ENCODE measurements at places on chromosomes 12 and 14.

DNA sequence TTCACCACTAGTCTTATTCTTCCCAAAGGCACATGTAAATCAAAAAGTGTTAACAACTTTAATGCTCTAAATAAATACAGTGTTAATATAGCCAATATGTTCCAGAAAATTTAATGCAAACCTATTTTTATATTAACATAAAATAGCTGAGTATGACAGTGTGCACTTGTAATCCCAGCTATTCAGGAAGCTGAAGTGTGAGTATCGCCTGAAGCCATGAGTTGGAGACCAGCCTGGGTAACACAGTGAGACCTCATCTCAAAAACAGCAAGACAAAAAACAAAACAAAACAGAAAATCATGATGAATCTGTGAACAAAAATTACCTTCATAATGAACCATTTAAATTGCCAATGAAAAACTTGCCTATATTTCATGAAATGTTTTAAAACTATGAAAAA is 798.9 kb downstream of the SLC6A15 start:
- no peak for DNase-seq

GRCh38 chr12:95815632-95816212 is 25.2 kb upstream of the NTN4 start:
- no peak for DNase-seq

GRCh38 chr14:50820786-50821509 is 10.0 kb downstream of the NIN start:
- DNase-seq: no peak

- DNase-seq: no peak
These were observed 28.1 kb upstream of the TTC7B start for GRCh38 chr14:90844321-90844720.

GRCh38 chr14:83007641-83008225 is 1474.1 kb upstream of the SEL1L start:
- no peak for DNase-seq

DNA sequence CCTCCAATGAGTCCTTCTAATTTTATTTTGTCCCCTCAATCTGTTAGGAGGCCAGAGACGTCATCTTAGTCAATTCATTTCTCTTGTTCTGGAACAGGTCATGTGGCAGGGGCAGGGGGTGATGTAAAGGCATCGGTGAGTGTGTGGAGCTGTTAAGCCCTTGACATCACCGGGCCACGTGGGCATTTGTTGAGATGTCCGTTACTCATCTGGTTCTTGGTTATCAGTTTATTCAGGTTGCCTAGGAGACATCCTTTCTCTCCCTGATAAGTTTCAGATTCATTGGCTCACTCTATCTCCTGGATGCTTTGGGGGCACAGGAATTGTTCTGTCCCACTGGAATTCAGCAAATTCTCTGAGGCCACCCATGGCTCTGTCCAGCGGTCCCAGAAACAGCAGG is 33.6 kb upstream of the SEL1L start:
- no peak for DNase-seq
